ENCODE measurements at places on chromosomes 1 and 21. TPM values are rescaled to one million over a fixed set of nuclear protein-coding genes. Genes with fewer than 3 reads are reported as not detected.

GRCh38 chr1:37161171-37161570, 126.9 kb upstream of the GRIK3 start:
- H3K4me3 ChIP-seq = no peak overlapping the region
- H3K36me3 ChIP-seq = no peaks in the 10 kb centered on the region
- H3K4me1 ChIP-seq = no peaks in the 10 kb centered on the region

- no peak overlapping the region for H3K4me3 ChIP-seq
- no peak overlapping the region for H3K27ac ChIP-seq
- no peak for DNase-seq
These were observed 18.9 kb downstream of the ACP6 start for GRCh38 chr1:147651466-147651865.

- H3K36me3 ChIP-seq = no peaks in the 10 kb centered on the region
- no peak overlapping the region for H3K4me3 ChIP-seq
- H3K27ac ChIP-seq = no peak overlapping the region
These were observed 117.6 kb downstream of the UBE2U start for GRCh38 chr1:64320922-64321614.

DNA sequence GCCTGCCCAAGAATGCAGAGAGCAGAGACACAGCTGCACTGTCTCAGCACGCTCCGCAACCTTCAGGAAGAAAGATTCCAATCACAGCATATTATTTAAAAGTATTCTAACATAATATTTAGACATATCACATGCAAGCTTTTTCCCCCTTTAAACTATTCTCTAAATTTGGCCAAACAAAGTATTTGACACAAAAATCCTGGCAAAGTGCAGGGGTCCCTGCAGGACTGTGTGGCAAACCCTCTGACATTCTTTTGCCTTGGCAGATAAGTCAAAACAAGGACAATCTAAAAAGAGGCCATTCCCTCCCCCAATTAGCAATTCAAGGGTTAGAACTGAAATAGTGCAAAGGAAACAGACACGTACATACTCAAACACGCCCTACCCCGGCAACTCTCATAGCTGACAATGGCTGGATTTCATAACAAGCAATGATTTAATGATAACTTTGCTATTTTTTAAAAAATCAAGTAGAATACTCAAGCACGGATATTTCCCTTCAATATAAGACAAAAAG, 225.3 kb downstream of the MRPL39 start:
- no peaks in the 10 kb centered on the region for H3K27me3 ChIP-seq
- H3K36me3 ChIP-seq = no peaks in the 10 kb centered on the region
- H3K4me3 ChIP-seq = no peak overlapping the region
- no peaks in the 10 kb centered on the region for H3K4me1 ChIP-seq
- no peak overlapping the region for H3K27ac ChIP-seq

GRCh38 chr1:7831458-7831857, 21.4 kb downstream of the UTS2 start:
- H3K27me3 ChIP-seq = no peaks in the 10 kb centered on the region
- DNase-seq = no peak
- H3K36me3 ChIP-seq = peaks cover 57% of the 10 kb centered on the region
- H3K4me3 ChIP-seq = no peak overlapping the region
- no peaks in the 10 kb centered on the region for H3K4me1 ChIP-seq

GRCh38 chr21:43343095-43343991, 83.6 kb downstream of the SIK1 start:
- DNase-seq = peak; percentile 96
- H3K36me3 ChIP-seq = no peaks in the 10 kb centered on the region
- peaks cover 10% of the 10 kb centered on the region for H3K27me3 ChIP-seq
- peak overlapping the region; percentile 8 for H3K4me3 ChIP-seq
- H3K4me1 ChIP-seq = peaks cover 48% of the 10 kb centered on the region
- peak overlapping the region; percentile 85 for H3K27ac ChIP-seq

The PTGFRN gene
- 42.9 TPM for polyA plus RNA-seq

The PLA2G2A gene
- 12.7 TPM for polyA plus RNA-seq

The CNTN2 gene
- 0.12 TPM for polyA plus RNA-seq

The SERINC2 gene
- polyA plus RNA-seq = 50.9 TPM

All from stomach (tissue), 19 donors.